ENCODE measurements at places on chromosomes 7 and 10. TPM values are rescaled to one million over a fixed set of nuclear protein-coding genes. Genes with fewer than 3 reads are reported as not detected.

DNA sequence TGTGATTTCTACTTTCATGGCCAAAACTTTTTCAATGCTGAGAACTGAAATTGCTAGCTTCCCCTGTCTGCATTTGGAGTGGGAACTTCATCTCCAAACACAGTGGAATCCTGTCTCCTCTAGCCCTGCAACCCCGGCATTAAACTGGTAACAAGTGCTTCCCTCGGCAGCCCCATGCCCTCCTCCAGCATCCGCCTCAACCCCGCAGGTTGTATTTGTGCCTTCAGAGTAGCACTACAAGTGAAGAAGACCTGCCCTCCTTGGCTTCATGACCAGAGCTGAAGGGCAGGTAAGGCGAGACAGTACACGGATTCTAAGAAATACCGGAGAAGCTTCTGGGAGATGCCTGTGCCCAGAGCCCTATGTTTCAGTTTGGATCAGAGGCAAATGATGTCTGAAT lies 16.9 kb downstream of the C10orf53 start:
- no peak for DNase-seq

DNA sequence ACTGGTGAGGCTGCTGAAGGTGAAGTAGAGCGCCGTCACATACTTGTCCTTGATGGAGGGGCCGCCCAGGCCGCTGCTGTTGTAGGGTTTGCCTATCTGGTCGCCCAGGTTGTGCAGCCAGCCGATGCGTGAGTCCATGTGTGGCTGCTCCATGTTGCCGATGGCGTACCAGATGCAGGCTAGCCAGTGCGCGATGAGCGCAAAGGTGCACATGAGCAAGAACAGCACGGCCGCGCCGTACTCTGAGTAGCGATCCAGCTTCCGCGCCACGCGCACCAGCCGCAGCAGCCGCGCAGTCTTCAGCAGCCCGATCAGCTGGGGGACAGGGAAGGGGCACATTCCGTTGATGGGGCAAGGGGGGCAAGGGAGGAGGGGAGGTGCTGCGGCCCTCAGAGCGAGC lies 26.6 kb downstream of the KCNH2 start:
- no peak for DNase-seq

- no peak for DNase-seq
These were observed 110.7 kb downstream of the C1GALT1 start for GRCh38 chr7:7293092-7293491.

DNA sequence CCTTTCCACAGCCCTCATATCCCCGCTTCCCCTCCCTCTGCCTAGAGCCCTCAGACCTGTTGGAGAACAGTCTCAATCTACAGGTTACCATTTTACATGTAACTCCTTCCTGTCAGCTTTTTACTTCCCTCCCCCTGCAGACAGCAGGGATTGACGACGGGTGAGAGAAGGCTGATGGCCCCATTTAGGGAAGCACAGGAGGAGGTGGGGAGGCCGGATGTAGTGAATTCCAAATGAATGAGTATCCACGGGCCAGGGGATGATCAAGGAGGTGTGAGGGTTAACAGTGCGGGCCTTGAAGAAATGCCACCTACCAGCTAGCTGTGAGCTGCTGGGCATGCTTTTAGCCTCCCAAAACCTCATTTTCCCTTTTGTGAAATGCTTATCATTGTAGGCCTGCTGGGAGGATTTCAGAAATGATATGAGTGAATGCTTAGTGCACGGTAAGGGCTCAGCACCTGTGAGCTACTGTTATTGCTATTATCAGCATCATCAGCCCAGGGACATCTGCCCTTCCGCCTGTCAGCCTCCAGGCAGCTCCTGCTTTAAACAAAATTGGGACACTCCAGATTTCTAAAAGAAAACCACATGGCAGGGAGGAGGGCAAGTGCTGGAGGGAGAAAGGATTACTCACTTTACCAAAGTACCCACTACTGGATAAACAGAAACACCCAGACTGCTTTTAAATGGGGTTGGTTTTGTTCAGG lies 6.5 kb upstream of the NANOS1 start:
- no peak for DNase-seq

DNA sequence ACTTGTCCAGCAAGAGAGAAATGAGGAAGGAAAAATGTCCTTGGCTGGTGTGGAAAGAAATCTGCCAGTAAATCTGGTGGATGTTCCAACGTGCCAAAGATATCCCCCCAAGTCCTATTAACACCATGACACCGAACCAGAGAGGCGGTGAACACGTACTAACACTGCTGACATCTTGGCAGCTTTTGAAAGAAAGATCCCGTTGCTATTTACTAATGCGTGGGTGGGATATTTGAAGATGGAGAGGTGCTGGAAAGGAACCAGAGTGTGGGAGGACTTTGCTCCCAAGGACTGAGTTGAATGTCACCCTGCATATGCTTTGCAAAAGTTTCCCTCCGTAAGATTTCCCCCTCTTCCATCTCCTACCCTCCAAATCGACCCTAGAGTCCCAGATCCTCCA lies 7.9 kb downstream of the CCDC3 start:
- DNase-seq: no peak

DNA sequence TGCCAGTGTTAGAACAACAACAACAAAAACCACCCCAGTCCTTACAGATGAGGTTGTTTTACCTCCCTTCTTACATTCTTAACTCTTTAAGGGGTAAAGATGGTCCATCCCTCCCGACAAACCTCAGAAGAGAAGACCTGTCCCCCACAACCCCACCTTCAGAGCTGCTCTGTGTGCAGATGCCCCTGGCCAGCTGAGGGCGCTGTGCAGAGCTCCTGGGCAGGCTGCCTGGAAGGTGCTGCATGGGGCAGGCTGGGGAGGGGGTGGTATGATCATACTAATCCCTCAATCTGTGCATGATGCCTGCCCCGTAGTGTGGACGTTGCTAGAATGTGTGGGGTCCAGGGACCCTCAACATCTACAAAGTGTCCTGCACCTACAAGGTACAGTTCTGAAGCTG lies 387.1 kb downstream of the INHBA start:
- DNase-seq: no peak

KLHL7 gene
- total RNA-seq: 20.9 TPM

STEAP4 gene
- 71.9 TPM for total RNA-seq

OR2A42 gene
- total RNA-seq: not detected

Measured in lung (tissue), 17 donors.